ENCODE measurements at places on chromosomes 2 and 18.

- DNase-seq = no peak
Observed at GRCh38 chr18:58723810-58724602, 52.7 kb downstream of the MALT1 start.

- DNase-seq = no peak
Observed at GRCh38 chr2:129864719-129865118, 114.7 kb upstream of the RAB6C start.

GRCh38 chr2:39837856-39838453, 58.9 kb upstream of the THUMPD2 start:
- DNase-seq = no peak

DNA sequence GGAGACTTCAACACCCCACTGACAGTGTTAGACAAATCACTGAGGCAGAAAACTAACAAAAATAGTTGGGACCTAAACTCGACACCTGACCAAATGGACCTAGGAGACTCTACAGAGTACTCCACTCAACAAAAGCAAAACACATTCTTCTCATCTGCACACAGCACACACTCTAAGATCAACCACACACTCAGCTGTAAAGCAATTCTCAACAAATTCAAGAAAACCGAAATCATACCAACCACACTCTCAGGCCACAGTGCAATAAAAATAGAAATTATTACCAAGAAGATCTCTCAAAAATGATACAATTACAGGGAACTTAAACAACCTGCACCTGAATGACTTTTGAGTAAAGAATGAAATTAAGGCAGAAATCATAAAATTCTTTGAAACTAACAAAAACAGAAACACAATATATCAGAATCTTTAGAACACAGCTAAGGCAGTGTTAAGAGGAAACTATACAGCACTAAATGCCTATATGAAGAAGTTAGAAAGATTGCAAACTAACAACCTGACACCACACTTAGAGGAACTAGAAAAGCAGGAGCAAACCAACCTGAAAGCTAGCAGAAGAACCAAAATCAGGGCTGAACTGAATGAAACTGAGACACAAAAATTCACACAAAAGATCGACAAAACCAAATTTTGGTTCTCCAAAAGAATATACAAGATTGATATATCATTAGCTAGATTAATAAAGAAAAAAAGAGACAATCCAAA, 46.3 kb downstream of the RTTN start:
- DNase-seq = no peak

- no peak for DNase-seq
Observed at GRCh38 chr2:15389895-15390294, 171.2 kb downstream of the NBAS start.
